ENCODE measurements at places on chromosomes 4 and X.

GRCh38 chr4:13640149-13640940 lies 12.8 kb upstream of the BOD1L1 start:
- no peak for DNase-seq

- DNase-seq: no peak
Observed at GRCh38 chr4:145808848-145809512, 129.0 kb downstream of the C4orf51 start.

- no peak for DNase-seq
Observed at GRCh38 chr4:13108096-13108495, 376.0 kb downstream of the RAB28 start.

GRCh38 chr4:181860157-181860556 lies 383.0 kb upstream of the TENM3 start:
- no peak for DNase-seq

DNA sequence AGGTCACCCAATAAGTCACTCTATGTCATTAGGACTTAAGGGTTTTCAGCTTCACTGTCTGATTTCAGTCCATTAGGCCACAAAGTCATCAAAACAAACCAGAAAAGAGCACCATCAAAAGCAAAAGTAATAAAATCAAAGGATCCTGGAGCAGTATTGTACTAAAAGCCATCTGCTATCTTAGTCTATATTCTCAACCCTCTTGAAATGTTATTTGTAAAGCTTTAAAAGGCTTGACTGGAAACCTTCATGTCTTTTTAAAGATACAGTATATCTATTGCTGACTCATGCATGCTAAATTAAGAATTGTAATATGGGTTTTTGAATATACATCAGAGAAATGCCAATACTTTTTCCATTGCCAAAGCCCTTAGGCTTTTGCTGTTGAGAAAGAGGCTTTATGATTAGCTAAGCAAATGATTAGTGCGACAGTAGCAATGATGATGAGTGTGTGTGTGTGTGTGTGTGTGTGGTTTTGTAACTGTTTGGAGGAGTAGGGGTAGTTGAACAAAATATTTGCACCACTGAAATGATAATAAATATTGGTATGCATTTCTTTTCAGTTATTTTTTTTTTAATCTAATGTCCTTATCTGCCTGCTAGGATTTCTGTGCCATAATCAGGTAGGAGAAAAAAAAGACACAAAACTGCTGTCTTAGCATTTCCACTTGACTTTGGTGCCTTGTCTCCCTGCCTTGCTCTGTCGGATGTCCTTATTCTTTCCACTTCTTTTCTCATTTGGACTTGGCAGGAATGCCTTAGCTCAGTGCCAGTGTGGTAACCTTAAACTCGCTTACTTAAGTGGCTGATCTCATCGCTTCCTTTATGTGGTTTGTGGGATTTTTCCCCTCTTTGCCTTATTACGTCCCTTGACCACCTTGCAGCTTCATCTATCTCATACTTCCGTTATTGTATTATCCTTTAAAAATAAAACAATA lies 119.7 kb downstream of the PCDH7 start:
- DNase-seq: no peak

GRCh38 chrX:130418066-130418465 lies 16.3 kb downstream of the RBMX2 start:
- no peak for DNase-seq

- no peak for DNase-seq
Observed at GRCh38 chrX:124646403-124646802, 300.0 kb downstream of the SH2D1A start.

- DNase-seq: no peak
Observed at GRCh38 chr4:179678093-179678814, 2236.0 kb upstream of the AGA start.

- no peak for DNase-seq
Observed at GRCh38 chr4:66930206-66930605, 615.1 kb downstream of the CENPC start.

DNA sequence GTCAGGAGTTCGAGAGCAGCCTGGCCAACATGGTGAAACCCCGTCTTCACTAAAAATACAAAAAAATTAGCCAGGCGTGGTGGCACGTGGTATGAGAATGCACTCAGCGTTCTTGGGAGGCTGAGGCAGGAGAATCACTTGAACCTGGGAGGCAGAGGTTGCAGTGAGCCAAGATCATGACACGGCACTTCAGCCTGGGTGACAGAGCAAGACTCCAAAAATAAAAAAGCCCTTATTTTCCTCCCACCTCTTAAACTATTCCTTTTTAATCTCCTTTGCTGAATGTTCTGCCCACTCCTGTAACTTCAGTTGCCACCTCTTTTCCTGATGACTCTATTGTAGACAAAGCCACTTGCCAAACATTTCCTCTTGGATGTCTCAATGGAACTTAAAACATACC lies 72.6 kb downstream of the TAF1 start:
- no peak for DNase-seq

DNA sequence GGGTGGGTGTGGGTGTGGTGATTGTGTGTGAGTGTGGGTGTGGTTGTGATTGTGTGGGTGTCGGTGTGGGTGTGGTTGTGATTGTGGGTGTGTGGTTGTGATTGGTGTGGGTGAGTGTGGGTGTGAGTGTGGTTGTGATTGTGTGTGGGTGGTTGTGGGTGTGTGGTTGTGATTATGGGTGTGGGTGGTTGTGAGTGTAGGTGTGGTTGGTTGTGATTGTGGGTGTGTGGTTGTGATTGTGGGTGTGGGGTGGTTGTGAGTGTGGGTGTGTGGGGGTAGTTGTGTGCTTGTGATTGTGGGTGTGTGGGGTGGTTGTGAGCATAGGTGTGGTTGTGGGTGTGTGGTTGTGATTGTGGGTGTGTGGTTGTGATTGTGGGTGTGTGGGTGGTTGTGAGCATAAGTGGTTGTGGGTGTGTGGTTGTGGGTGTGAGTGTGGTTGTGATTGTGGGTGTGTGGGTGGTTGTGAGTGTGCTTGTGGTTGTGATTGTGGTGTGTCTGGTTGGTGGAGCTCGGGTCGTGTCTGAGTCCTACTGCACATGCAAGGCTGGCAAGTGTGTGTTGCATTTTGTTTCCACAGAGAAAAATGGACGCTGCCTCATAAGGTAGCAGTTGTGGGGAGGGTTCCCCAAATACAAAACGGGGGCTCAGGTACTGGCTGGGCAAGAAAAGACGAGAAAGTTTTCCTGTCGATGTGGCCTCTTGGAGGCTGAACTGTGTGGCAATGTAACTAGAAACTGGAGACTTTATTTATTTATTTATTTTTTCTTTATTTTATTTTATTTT lies 116.7 kb downstream of the UBE2K start:
- DNase-seq: no peak

DNA sequence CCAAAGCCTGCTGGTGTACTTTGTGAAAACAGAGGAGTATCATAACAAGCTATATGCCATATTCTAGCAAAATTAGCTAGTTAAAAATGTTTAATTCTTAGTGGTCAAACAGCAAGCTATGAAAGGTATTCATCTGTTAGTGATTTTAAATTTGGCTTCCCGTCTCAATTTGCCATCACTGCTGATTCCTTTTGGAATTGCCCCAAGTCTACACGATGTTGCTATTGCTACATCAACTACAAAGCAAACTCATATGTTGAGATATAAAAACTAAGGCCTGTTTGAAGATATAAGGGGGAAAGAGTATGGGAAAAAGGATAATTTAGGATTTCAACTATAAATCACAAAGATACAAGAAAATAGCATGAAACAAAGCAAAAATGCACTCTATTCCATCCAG lies 146.1 kb downstream of the COL25A1 start:
- DNase-seq: no peak

- DNase-seq: peak; percentile 29
Observed at GRCh38 chrX:16695079-16695676, 17.3 kb downstream of the CTPS2 start.

DNA sequence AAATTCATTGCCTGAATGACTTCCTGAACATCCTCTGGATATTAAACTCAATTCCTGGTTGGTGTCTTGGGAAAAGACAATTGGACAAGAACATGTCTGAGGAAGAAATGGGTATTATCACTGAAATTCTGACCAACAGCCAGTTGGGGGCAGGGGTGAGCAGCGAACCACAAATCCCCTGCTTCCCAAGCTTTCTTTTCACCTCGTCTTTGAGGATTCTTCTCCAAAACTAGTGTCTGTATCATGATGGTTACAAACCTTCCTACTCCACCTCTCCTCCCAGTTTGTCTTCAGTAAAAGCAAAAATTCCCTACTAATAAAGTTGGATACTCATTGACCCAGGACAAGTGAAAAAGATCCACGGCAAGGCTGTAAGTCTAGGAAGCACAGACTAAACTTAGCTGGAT lies 48.3 kb upstream of the WDR1 start:
- DNase-seq: no peak
